H9 (cell line): ENCODE measurements at places on chromosomes 7 and 10. TPM values are rescaled to one million over a fixed set of nuclear protein-coding genes. Genes with fewer than 3 reads are reported as not detected.

GRCh38 chr10:92470026-92470425 is 103.9 kb downstream of the IDE start:
- no peak for DNase-seq
- no peaks in the 10 kb centered on the region for H3K4me1 ChIP-seq
- no peak overlapping the region for H3K4me3 ChIP-seq
- peaks cover 18% of the 10 kb centered on the region for H3K36me3 ChIP-seq

Gene GLUD1
- 101 and 102 TPM in 2 replicates for total RNA-seq

DNA sequence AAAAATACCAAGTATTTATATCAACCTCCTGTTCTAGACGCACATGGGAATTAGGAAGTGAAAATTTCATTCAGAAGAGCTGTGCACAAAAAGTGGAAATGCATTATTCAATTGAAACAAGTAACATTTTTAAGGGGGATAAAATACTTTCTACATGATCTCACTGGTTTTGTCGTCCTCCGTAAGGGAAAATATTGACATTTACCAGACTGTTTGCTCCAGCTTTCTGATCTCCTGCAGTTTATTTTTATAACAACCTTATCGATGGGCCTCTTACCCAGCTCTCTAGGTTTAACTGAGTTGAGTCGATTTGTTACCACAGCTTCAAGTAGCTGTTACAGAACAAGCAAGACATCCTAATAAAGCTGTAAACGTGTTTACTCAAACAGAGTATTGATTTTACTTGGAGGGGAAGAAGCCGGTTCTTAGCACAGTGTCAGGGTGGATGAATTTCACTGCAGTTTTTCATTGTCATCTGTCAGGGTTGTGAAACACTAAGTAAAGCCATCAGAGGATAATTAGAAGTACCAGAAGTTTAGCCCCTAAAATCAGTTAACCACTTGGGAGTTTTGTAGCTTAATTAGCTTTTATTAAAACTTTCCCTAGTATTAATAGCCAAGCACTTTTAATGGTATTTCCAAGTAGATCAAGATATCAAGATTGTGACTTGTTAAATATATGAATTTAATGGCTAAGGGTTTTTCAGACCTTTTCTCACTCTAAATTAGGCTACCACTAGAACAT is 142.6 kb upstream of the KAT6B start:
- H3K36me3 ChIP-seq = peaks cover 5% of the 10 kb centered on the region; the same call in 1 of the 2 replicates
- no peak overlapping the region for H3K27ac ChIP-seq
- no peak for DNase-seq

Gene SSBP1
- 252 and 266 TPM in 2 replicates for total RNA-seq

Gene PARG
- total RNA-seq = 46.9 and 48.3 TPM in 2 replicates

Gene LIPK
- total RNA-seq = not detected in 2 replicates

DNA sequence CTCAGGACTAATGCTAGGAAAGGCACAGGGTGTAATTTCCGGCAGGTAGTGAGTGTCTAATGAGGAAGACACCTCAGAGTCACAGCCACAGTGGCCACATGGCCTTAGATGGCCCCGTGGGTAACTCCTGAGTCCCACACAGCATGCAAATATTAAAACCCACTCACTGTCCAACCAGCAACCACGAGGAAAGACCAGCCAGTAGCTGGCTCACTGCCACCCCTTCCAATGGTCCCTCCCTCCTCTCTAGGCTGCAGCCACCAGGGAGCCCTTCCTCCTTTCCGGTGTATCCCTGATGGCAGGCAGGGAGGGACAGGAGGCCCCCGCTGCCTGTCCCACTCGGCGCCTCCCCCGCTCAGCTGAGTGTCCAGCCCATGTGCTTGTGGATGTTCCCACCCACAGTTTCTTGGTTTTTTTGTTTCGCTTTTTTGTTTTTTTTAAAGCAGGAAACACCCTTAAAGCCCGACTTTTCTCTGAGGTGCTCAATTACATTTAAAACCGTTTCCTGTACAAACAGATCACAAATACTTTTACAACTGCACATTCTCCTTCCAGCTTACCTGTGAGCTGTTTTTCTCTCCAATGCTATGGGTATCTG is 9.2 kb downstream of the BNIP3 start:
- H3K36me3 ChIP-seq = peaks cover 80% of the 10 kb centered on the region
- no peak for DNase-seq
- no peaks in the 10 kb centered on the region for H3K27me3 ChIP-seq
- peaks cover 3% of the 10 kb centered on the region; the same call in 1 of the 2 replicates for H3K4me1 ChIP-seq
- no peak overlapping the region for H3K27ac ChIP-seq
- no peak overlapping the region for H3K4me3 ChIP-seq

Gene ASAH2B
- 8.6 and 10.6 TPM in 2 replicates for total RNA-seq

DNA sequence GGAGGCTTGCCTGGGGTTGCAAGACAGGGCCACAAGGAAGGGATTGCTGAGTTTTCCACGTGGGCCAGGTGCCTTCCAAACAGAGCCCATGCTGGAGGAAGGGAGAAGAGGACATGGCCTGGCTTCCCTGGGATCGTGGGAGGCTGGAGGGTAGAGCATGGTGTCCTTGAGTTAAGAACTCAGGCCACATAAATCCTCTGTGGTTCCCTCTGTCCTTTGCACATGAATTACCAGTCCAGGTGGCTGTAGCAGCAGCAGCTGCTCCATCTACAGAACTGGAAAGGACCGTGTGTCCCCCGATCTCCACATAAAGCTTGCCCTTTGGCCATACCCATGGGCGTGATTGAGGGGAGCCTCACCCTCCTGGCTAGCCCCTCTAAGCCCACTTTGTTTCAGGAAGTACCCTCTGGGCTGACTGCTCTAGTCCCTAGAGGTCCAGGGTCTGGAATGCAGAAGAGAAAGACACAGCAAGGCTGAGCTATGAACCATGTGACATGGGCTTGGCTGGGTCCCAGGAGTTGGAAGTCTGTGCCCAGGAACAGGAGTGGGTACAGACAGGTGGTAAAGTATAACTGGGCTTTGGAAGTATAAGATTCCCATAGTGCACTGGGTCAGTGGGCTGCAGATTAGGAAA is 84.9 kb downstream of the C10orf105 start:
- H3K36me3 ChIP-seq = no peaks in the 10 kb centered on the region
- H3K4me3 ChIP-seq = no peak overlapping the region
- no peak for DNase-seq
- H3K4me1 ChIP-seq = peaks cover 37% of the 10 kb centered on the region; the same call in 1 of the 2 replicates

Gene CUZD1
- total RNA-seq = 17.2 and 19.4 TPM in 2 replicates

- no peak for DNase-seq
- H3K27me3 ChIP-seq = no peaks in the 10 kb centered on the region
- no peak overlapping the region for H3K27ac ChIP-seq
- no peaks in the 10 kb centered on the region for H3K36me3 ChIP-seq
- no peaks in the 10 kb centered on the region for H3K4me1 ChIP-seq
Observed at GRCh38 chr7:146542101-146542500, 425.5 kb downstream of the CNTNAP2 start.

- peaks cover 4% of the 10 kb centered on the region; the same call in 1 of the 2 replicates for H3K4me1 ChIP-seq
- no peak overlapping the region for H3K4me3 ChIP-seq
- no peak overlapping the region for H3K27ac ChIP-seq
- DNase-seq = no peak
- H3K27me3 ChIP-seq = no peaks in the 10 kb centered on the region
Observed at GRCh38 chr7:127957886-127958285, 73.4 kb downstream of the LRRC4 start.

- H3K4me1 ChIP-seq = no peaks in the 10 kb centered on the region
- no peak overlapping the region for H3K4me3 ChIP-seq
- H3K27ac ChIP-seq = no peak overlapping the region
- no peaks in the 10 kb centered on the region for H3K27me3 ChIP-seq
Observed at GRCh38 chr10:116631871-116632295, 11.1 kb downstream of the PNLIPRP2 start.

Gene APBB1IP
- total RNA-seq = not detected in 2 replicates

Gene XRCC2
- total RNA-seq = 21.1 and 22.8 TPM in 2 replicates

GRCh38 chr7:96143495-96144259 is 178.2 kb downstream of the SLC25A13 start:
- no peak overlapping the region for H3K4me3 ChIP-seq
- H3K27me3 ChIP-seq = peaks cover 42% of the 10 kb centered on the region; the same call in 1 of the 2 replicates
- no peak overlapping the region for H3K27ac ChIP-seq
- H3K36me3 ChIP-seq = peaks cover 35% of the 10 kb centered on the region
- H3K4me1 ChIP-seq = no peaks in the 10 kb centered on the region

GRCh38 chr10:60093317-60093716 is 187.0 kb upstream of the CCDC6 start:
- H3K4me1 ChIP-seq = peaks cover 3% of the 10 kb centered on the region; the same call in 1 of the 2 replicates
- no peaks in the 10 kb centered on the region for H3K27me3 ChIP-seq
- no peak overlapping the region for H3K27ac ChIP-seq
- DNase-seq = no peak
- H3K4me3 ChIP-seq = no peak overlapping the region

DNA sequence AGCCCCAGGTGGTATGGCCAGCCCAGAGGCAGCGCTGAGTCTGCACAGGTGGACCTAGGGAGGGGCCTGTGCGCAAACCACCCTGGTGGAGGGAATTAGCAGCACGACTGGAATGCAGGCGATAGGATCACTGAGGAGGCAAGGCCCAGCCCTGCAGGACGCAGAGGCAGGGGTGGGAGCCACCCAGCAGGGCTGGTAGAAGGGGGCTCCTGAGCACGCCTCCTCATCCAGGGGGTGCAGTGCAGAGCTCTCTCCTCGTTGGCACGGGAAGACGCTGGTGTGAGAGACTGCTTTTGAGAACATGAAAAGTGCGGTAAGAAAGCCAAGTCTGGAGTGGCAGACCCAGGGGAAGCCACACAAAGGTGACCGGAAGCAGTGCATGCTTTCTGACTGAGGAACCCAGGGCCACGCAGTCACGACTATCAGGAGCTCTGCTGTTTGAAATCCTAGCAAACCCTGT is 6.0 kb downstream of the FXYD4 start:
- H3K36me3 ChIP-seq = no peaks in the 10 kb centered on the region
- H3K27me3 ChIP-seq = no peaks in the 10 kb centered on the region
- no peak overlapping the region for H3K27ac ChIP-seq
- no peak overlapping the region for H3K4me3 ChIP-seq

- no peaks in the 10 kb centered on the region for H3K4me1 ChIP-seq
- H3K36me3 ChIP-seq = no peaks in the 10 kb centered on the region
- no peak overlapping the region for H3K27ac ChIP-seq
Observed at GRCh38 chr10:130353928-130354572, 217.9 kb downstream of the GLRX3 start.

Gene PON3
- total RNA-seq = not detected in 2 replicates

- H3K27me3 ChIP-seq = no peaks in the 10 kb centered on the region
- no peak overlapping the region for H3K27ac ChIP-seq
- no peaks in the 10 kb centered on the region for H3K36me3 ChIP-seq
- no peak for DNase-seq
- H3K4me1 ChIP-seq = no peaks in the 10 kb centered on the region
- H3K4me3 ChIP-seq = no peak overlapping the region
Observed at GRCh38 chr10:58721601-58722281, 209.1 kb downstream of the BICC1 start.

DNA sequence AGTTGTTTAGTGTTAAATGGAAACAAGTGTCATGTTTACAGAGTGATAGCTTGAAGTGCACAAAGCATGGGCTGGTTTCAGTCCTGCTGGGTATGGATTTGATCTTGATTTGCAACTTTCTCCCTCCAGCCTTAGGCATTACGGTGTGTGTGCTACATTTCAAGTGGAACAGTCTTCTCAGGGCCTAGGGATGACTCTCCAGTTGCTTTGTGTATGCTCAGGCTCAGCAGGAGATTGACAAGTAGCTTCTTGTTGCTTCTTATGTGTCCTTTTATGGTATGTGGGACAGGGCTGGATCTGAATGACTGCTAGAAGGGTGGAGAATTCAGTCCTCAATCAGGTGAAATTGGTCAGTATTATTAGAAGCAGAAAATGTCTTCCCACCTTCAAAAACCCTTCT is 51.3 kb upstream of the PLEKHA1 start:
- DNase-seq = no peak
- no peak overlapping the region for H3K4me3 ChIP-seq
- H3K4me1 ChIP-seq = no peaks in the 10 kb centered on the region
- H3K36me3 ChIP-seq = peaks cover 14% of the 10 kb centered on the region
- H3K27ac ChIP-seq = no peak overlapping the region

DNA sequence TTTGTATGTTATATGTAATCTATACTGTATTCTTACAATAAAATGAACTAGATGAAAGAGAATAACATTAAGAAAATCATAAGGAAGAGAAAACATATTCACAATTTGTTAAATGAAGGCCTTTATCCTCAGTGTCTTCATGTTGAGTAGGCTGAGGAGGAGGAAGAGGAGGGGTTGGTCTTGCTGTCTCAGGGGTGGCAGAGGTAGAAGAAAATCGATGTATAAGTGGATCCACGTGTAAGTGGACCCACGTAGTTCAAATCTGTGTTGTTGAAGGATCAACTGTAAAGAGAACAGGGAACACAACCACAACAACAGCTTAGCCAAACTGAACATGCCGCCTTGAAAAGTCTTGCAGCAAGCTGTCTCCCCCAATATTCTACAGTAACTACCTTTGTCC is 161.6 kb upstream of the NRP1 start:
- H3K4me1 ChIP-seq = no peaks in the 10 kb centered on the region
- H3K4me3 ChIP-seq = no peak overlapping the region
- H3K36me3 ChIP-seq = no peaks in the 10 kb centered on the region
- H3K27ac ChIP-seq = no peak overlapping the region
- H3K27me3 ChIP-seq = no peaks in the 10 kb centered on the region
- DNase-seq = no peak

DNA sequence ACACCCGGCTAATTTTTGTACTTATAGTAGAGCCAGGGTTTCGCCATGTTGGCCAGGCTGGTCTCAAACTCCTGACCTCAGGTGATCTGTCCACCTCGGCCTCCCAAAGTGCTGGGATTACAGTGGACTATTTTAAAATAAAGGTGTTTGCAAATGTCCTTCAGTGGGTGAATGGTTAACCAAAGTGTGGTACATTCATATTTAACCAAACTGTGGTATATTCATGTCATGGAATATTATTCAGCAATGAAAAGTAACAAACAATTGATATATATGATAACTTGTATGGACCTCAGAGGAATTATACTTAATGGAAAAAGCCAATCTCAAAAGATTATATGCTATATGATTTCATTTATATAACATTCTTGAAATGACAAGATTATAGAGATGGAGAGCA is 190.0 kb downstream of the CREB5 start:
- H3K27me3 ChIP-seq = no peaks in the 10 kb centered on the region
- no peak for DNase-seq
- H3K4me3 ChIP-seq = no peak overlapping the region
- no peak overlapping the region for H3K27ac ChIP-seq
- no peaks in the 10 kb centered on the region for H3K36me3 ChIP-seq

GRCh38 chr10:110793128-110793812 is 78.5 kb upstream of the PDCD4 start:
- DNase-seq = no peak
- H3K27me3 ChIP-seq = no peaks in the 10 kb centered on the region
- H3K4me1 ChIP-seq = no peaks in the 10 kb centered on the region
- no peaks in the 10 kb centered on the region for H3K36me3 ChIP-seq

Gene LLCFC1
- not detected in 2 replicates for total RNA-seq

DNA sequence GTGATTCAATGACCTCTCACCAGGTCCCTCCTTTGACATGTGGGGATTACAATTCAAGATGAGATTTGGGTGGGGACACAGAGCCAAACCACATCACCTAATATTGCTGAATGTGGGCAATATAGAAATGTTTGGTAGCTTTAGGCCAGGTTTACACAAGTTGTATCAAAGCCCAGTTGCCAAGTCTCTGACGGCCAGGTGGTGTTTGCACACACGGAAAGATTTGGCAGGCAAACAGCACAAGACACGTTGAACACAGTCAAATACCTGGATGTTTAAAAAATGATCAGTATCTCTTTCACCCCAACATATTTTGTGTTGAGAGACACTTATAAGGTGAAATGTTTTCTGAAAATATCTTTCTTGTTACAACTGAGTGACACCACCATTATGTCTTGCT is 294.4 kb upstream of the MKI67 start:
- H3K27me3 ChIP-seq = no peaks in the 10 kb centered on the region
- DNase-seq = no peak
- no peaks in the 10 kb centered on the region for H3K36me3 ChIP-seq
